ENCODE measurements at places on chromosomes 4 and X.

GRCh38 chr4:140806163-140806562, 50.0 kb upstream of the TBC1D9 start:
- no peak for DNase-seq

- DNase-seq = peak; percentile 20
Observed at GRCh38 chrX:48945517-48946348, 11.7 kb downstream of the OTUD5 start.

DNA sequence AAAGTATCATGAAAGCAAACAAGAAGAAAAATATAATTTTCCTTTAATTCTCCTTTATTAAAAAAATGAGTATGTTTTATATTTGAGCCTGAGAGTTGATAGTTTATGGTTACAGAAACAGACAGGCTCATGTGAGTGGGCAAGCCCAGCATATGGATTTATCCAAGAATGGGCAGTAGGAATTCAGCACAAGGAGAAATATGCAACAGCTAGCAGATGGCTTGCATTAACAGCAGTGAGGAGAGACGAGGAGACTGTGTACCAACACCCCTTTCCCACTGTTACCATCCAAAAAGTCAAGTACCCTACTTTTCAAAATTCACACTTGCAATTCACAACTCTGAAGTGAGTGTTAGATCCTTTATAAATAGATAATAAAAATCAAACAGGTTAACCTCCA, 1760.2 kb upstream of the TENM3 start:
- no peak for DNase-seq

DNA sequence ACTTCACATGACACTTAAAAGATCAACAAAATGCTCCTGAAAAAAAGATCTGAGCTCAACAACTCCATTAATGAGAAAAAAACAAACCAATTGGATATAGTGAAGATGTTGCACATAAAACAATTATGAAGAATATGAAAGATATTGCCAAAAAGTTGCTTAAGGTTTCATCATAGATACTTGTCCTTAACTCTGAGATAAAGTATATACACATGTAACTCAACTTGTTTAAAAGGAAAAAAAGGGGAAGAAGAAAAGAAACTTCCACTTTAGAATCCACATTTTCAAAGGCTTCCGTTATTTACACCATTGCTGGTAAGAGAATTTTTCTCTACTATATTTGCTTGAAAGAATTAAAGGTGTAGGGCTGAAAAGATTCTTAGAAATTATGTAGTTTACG, 2.7 kb downstream of the AFAP1 start:
- no peak for DNase-seq

DNA sequence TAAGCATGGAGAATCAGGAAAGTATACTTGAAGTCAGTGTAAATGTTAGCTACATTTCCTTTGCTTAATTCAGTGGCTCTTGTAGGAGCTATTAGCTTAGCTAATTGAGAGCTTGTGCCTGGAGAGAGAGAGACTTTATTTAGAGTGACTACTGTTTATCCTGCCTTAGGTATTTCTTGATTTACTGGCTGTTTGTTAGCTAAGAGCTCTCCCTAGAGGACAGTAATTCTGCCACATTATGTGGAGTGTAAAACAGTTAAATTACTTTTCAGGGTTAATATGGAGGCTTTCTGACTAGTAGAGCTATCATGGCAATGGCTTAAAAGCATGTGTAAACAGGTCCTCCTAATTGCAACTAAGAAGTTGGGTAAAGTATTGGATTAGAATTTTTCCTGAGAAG, 306.5 kb upstream of the TECRL start:
- DNase-seq = no peak

DNA sequence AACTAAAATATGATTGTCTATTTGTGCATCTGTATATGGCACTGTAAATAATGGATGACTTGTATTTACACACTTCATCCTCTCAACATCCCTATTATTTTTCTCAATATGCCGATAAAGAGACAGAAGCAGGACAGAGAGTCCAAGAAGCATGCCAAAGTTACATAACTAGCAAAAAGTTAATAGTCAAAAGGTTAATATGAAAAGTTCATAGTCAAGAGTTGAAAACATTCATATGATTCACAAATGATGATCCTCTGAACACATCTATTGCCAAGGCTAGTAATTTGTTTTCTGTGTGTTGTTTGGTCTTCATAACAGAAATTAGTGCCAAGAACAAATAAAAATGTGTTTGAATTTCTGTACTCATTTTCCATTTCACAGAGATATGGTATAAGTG, 231.0 kb downstream of the ADAMTS3 start:
- DNase-seq = no peak

GRCh38 chr4:131447883-131448282, 1701.2 kb upstream of the PCDH10 start:
- DNase-seq = no peak

GRCh38 chr4:81506731-81507130, 35.0 kb upstream of the RASGEF1B start:
- DNase-seq = no peak

- peak; percentile 5 for DNase-seq
Observed at GRCh38 chr4:88908003-88908402, 149.0 kb downstream of the FAM13A start.

DNA sequence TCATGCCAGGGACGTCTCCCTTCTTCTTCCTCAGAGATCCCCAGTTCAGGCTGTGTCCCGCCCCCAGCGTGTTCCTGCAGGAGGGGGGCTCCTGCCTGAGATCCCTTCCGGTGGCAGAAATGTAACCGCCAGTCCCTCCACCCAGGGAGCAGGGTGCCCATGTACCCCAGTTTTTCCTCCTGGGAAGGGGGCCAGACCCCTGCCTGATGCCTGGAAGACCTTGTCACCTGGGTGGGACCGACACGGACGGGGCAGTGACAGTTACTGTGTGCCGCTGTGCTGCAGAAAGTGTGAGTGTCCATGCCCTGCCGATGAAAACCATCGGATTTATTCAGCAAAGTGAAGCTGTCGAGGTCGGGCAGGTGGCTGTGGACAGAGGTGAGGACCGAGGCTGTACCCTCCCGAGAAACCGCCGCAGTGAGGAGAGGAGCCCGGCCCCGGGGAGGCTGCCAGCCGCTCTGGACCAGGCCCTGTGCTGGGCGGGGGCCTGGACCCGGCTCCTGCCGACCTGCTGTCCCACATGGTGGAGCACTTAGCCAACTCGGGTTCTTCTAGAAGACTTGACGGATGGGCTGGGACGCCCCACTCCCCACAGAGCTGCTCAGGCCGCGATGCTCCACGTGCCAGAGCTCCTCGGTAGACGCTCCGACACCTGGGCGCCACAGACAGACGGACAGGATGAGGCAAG, 36.7 kb upstream of the HMX1 start:
- DNase-seq = no peak

DNA sequence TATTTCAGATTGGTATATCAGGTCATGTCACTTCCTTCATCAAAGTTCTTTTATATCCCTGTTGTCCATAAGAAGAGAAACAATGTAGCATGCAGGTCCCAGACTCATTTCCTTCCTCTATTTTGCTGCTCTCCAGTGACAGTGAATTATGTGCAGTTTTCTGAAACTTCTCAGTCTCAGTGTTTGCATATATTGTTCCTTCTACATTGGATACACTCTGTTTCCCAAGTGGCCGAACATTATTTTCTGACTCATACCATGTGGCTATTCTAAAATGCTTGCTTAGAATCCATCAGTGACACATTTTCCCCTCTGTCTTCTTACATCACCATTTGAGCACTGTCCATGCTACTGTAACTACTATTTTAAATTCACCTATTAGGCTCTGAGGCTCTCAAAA, 305.7 kb downstream of the PDHA2 start:
- DNase-seq = peak; percentile 76

GRCh38 chr4:8307714-8308113, 38.2 kb downstream of the HTRA3 start:
- no peak for DNase-seq

GRCh38 chr4:661881-662761, 12.0 kb downstream of the ATP5ME start:
- no peak for DNase-seq

- DNase-seq = no peak
Observed at GRCh38 chr4:88517825-88518224, 5.8 kb downstream of the PYURF start.

DNA sequence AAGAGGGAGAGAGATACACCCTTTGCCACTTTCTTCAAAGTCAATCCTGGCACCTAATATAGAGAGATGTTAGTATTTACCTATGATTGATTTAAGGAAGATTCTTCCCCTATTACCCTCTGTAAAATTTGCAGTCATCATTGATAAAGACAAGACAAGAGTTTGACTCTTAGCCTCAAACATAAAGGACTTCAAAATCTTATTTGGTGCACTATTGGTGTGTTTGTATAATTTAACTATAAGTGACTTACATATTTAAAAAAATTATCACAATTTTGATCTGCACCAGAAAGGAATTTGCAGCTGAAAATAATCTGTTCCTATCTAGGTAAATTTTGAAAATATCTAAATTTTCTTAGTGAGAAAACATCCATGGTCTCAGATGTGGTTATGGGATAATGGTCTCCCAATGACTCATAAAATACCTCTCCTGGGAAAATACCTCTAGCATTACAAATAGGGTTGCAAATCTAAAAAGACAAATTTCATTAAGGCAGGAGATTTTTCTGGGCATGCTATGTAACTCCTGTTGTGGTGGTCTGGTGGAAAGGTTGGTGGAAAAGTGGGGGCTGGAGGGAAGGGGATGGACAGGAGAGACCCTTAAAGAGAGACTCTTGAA, 173.6 kb upstream of the MED14 start:
- no peak for DNase-seq

DNA sequence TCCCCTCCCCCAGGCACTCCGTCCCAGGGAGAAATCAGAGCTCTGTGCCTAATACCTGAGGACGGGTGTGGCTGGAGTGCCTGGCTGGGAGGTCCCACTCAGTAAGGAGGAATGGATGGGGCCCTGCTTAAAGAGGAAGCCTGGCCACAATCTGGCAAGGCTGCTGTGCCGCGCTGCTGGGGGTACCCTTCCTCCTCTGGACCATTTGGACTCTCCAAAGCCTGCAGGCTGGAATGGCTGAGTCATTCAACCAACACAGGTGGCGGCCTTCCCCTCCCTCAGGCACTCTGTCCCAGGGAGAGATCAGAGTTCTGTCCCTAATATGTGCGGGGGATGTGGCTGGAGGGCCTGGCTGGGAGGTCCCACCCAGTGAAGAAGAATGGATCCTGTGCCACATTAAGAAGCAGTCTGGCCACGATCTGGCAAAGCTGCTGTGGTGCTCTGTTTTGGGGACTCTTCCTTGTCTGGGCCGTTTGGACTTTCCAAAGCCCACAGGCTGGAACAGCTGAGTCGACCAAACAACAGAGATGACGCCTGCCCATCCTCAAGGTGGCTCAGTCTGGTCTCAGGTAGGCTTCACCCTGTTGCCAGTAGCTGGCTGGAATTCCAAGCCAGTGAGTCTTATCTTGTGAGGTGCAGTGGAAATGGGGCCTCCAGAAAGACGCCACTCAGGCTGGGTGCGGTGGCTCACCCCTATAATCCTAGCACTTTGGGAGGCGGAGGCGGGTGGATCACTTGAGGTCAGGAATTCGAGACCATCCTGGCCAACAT, 127.3 kb upstream of the HUWE1 start:
- no peak for DNase-seq

- no peak for DNase-seq
Observed at GRCh38 chr4:103137446-103137827, 37.8 kb upstream of the BDH2 start.

DNA sequence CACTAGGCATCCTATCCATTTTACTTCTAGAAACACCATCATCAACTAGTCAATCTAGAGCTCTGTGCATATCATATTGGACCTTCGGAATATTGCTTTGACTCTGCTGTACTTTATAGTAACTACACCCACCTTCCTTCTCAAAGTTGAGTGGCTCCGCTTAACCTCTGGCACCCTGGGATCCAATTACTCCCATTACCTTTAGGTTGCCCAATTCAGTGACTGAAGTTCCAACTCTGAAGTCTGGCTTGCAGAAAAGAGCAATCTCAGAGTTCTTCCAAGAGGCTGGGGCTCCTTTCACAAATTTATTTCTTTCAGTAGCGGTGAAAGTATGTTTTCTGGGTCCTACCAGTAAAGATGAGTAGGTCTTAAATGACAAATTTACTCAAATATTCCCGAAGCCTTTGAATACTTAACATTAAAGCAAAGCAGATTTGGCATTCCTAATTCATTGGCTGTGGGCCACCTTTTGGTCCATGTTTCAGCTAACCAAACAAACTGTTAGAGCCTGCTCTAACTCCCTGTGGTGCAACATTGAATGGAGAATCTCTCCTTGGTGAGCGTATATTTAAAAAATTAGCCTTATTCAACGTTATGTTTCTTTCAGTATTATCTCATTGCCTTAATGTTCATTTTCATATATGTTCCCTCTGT, 1215.8 kb downstream of the RAPGEF2 start:
- peak; percentile 15 for DNase-seq

GRCh38 chrX:132940727-132941327, 17.6 kb downstream of the HS6ST2 start:
- no peak for DNase-seq

GRCh38 chrX:112751076-112751475, 71.3 kb upstream of the LHFPL1 start:
- no peak for DNase-seq

GRCh38 chr4:124711471-124712371, 811 bp downstream of the ANKRD50 start:
- peak; percentile 63 for DNase-seq

DNA sequence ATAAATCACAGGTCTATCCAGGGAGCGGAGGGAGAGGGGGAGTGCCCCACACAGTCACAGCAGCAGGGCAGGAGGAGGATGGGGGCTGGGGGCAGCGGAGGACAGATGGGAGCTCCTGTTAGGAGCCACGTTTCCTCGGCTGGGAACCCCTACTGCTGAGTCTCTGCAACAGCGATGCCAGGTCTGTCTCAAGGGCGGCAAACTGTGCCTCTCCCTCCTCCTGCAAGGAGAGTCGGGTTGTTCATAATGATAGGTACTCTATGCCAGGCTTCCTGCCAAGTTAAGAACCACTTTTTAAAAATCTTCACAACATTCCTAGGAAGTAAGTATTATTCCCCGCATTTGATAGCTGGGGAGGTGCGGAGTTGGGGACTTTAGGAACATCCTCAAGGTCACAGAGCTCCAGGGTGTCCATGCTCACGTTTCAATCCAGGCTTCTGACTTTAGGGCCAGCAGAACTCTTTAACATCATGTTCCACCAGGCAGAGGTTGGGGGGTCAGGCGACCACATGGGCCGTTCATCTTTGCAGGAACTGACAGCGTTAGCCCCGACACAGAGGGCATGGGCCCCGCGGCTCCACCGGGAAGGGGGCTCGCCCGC, 98.3 kb upstream of the MAML3 start:
- DNase-seq = no peak

DNA sequence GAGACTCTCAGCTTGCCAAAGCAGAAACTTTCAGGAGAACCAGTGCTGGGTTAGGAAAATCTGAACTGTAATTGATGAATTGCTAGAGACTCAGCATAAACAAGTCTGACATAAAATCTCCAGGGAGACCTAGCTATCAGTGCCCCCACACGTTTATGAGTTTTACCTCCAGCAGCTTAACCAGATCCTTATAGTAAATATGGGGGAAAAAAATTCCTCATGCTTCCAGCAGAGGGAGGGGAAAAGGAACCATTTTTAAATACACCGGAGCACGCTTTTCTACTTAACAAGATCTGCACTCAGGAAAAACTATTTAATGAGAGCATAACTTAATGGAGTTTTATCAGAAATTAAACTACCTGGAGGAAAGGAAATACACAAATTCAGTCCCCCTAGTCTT, 1040.7 kb upstream of the INTU start:
- no peak for DNase-seq

GRCh38 chr4:54843946-54844345, 186.2 kb downstream of the KIT start:
- DNase-seq = no peak

- no peak for DNase-seq
Observed at GRCh38 chr4:121070696-121071639, 1.4 kb downstream of the NDNF start.

GRCh38 chr4:54657551-54658251, at the start of gene KIT:
TSS of gene KIT (plus strand) at chr4:54657957. CDS start at chr4:54658015, 58 bp downstream.
- no peak for DNase-seq
